ENCODE measurements at places on chromosomes 5 and 9.

GRCh38 chr9:18061856-18062255 lies 412.1 kb upstream of the ADAMTSL1 start:
- no peak for DNase-seq

GRCh38 chr9:105138306-105138801 lies 106.1 kb upstream of the SLC44A1 start:
- no peak for DNase-seq

GRCh38 chr5:140982083-140982716 lies 15.9 kb downstream of the PCDHAC2 start:
- DNase-seq: no peak

- peak; percentile 15 for DNase-seq
Observed at GRCh38 chr5:178223196-178223773, 9.3 kb downstream of the PHYKPL start.

DNA sequence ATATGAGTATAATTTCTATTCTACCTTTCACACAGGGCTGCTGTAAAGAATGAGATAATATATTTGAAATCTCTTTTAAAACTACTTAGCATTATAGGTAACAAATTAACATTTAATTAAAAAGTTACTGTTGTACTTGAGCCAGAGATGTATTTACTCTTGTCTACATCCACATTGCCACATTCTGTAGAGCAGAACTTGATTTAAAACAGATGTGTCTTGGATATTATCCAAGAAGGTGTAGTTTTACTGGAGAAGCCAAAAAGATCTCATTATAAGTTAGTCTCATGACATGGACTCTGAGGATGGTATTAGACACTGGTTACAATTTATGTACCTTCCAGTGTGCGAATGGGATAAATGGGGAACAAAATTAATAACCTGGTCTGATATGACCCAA lies 293.1 kb upstream of the CCNH start:
- DNase-seq: no peak

DNA sequence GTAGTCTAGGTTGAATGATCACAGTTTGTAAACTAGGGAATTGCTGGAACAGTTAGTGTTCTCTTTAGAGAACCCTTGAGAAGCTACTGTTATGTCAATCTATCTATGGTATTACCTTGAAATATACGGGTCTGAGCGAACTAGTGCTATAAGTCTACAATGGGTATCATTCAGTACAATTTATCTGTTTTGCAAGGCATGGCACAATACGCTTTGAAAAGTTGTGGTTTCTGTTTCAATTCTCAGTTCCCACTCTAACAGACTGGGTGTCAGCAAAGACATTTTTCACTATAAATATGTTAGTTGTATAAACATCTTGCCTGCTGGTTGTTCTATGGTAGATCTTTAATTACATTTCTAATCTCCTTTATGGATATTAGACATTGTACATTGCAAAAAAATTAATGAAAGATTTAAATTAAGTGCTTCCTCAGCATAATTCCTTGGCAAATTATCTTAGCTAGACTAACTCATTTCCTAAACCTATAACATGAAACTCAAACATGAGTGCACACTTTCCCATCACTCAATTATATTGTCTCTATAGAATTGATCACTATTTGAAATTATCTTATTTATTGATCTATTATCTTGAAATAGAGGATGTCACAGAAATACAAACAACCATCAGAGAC lies 24.9 kb upstream of the SLCO6A1 start:
- no peak for DNase-seq

DNA sequence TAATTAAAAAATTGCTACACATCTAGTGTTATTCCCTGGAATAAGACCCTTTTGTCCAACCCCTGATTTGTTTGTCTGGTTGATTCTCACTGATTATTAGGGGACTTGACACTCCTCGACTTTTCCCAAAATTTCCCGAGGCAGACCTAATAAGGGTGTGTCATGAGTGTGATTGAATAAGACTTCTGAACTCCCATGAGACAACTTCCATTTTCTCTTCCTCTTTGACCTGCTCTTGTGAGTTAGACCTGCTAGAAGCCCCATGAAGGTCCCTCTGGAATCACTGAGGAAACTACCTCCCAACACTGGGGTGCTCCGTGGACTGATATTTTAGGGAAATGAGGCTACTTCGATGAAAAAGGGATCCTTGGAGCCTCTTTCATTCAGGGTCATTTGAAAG lies 83.4 kb downstream of the MUSK start:
- no peak for DNase-seq

- DNase-seq: no peak
Observed at GRCh38 chr5:116437922-116438578, 136.6 kb downstream of the SEMA6A start.

GRCh38 chr5:141681695-141682641 lies at the start of gene ARAP3:
Gene ARAP3 (minus strand): TSS chr5:141682230. CDS start chr5:141680486, 1,744 bp downstream.
- no peak for DNase-seq

GRCh38 chr9:101832486-101832885 lies 94.0 kb upstream of the GRIN3A start:
- DNase-seq: no peak

DNA sequence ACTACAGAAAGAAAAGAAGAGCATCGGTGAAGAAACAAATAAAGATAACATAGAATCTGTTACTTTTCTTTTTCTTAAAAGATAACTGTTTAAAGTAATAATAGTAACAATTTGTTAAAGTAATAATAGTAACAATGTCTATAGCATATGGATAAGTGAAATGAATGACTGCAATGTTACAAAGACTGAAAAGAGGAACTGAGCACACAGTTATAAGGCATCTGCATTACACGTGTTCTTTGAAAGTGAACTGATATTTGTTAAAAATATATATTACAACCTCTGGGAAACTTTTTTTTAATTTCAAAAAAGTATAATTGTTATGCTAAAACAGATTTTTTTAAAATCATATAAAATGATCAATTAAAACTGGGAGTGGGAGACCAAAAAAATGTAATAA lies 88.4 kb upstream of the FST start:
- DNase-seq: no peak

GRCh38 chr5:73213566-73213998 lies 40.6 kb downstream of the TMEM174 start:
- no peak for DNase-seq

DNA sequence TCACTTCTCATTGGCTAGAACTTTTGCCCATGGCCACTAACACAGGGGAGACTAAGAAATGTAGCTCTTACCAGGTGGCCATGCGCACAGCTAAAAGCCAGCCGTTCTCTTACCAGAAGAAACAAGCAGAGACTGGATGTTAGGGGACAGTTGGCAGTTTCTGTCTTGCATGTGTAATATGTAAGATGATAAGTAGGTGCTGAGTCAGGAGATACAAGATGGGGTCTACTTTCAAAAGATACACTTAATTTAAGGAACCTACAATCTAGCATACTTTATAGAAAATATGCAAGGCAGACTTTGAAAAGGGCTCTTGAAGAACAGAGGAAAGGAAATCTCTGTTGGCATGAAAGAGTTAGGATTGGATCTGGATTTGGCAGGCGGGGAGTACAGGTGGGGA lies 244.5 kb downstream of the ZSWIM6 start:
- no peak for DNase-seq

- DNase-seq: no peak
Observed at GRCh38 chr5:89105836-89106235, 222.9 kb upstream of the MEF2C start.

DNA sequence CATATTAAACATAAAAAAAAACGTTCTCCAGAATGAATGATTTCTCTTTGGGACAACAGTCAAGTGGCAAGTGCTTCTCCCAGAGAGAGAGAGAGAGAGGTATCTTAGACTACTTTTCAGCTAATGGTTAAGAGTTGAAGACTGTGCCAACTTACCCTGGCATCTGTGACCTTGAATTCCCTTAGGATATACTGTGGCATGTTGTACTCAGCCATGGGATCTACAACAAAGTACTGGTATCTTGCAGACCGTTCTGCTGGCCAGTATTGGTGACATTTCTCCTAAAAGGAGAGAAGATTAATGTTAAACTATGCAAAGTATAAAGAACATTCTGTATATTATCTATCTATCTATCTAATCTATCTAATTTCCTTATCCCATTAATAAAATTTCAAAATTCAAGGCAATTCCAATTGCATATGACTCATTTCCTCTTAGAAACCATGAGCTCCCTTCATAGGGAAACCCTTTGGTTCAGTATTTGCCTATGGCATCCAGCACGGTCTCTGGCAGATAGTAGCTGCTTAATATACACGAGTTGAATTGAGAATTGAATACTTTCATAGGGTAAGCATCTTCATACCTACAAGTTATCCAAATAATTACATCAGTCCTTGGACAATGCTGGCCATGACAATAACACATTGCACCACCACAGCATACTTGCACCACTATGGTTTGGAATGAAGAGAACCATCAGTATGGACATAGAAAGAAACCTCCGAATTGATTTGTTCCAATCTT lies 539.4 kb upstream of the DMAC1 start:
- DNase-seq: no peak

- DNase-seq: no peak
Observed at GRCh38 chr5:122385808-122386207, 73.8 kb downstream of the SNCAIP start.

- peak; percentile 92 for DNase-seq
Observed at GRCh38 chr5:169945831-169946261, 34.4 kb downstream of the INSYN2B start.

GRCh38 chr5:10921160-10921559 lies 160.1 kb upstream of the DAP start:
- DNase-seq: no peak

GRCh38 chr5:168219515-168220410 lies 71.7 kb upstream of the WWC1 start:
- DNase-seq: no peak

GRCh38 chr9:15531380-15531779 lies 20.6 kb upstream of the PSIP1 start:
- DNase-seq: no peak

DNA sequence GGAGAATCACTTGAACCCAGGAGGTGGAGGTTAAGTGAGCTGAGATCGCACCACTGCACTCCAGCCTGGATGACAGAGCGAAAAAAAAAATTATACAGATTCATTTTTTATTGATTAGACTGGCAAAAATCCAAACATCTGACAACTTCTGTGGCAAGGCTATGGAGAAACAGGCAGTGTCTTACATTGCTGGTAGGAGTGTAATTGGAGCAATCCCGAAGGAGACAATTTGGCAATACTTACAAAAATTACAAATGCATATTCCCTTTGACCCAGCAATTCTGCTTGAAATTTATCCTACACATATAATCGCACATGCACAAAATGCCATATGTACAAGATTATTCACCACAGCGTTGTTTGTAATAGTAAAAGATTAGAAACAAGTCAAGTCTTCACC lies 86.8 kb downstream of the MAPKAP1 start:
- no peak for DNase-seq

GRCh38 chr9:27785714-27786100 lies 212.4 kb upstream of the C9orf72 start:
- DNase-seq: no peak

- no peak for DNase-seq
Observed at GRCh38 chr9:133227242-133227860, 18.3 kb upstream of the OBP2B start.

DNA sequence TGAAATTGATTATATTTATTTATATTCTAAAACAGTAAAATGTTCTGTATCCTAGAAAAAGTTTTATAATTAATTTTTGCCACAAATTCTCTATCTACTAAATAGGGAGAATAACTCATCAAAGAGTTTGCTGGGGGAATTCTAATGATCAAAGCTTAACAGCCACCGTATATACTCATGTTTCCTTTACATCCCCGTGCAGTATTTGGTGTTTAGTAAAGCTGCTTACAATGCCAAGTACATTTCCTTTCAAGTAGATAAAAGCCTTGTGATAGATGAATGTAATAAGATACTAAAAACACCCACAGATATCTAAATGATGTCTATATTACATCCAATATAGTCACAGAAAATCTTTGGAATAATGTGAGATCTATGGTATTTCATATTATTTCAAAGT lies 312.2 kb downstream of the HCN1 start:
- DNase-seq: no peak

GRCh38 chr9:32866273-32866672 lies 82.9 kb downstream of the TMEM215 start:
- peak; percentile 2 for DNase-seq

DNA sequence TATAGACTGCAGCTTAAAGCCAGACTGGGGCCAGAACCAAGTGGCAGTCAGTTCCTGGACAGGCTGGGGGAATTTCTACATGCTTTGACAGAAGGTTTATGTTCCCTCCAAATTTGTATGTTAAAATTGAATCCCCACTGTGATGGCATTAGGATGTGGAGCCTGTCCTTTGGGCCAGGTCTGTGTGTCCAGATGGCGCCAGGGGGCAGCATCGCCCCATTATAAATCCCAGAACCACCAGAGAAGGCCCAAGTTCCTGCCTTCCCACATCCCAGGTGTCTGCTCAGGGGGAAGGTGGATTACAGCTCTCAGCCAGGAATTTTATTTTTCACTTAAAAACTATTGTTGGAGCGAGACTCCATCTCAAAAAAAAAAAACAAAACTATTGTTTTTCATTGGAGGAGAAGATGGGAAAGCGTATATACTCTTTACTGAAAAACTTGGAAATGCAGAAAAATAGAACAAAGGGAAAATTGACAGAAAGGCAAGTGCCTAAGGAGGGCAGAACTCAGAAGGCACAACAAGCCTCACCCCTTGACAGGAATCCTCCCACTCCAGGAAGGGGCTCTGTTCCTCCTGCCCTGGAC lies 5.0 kb downstream of the IL3 start:
- DNase-seq: no peak

DNA sequence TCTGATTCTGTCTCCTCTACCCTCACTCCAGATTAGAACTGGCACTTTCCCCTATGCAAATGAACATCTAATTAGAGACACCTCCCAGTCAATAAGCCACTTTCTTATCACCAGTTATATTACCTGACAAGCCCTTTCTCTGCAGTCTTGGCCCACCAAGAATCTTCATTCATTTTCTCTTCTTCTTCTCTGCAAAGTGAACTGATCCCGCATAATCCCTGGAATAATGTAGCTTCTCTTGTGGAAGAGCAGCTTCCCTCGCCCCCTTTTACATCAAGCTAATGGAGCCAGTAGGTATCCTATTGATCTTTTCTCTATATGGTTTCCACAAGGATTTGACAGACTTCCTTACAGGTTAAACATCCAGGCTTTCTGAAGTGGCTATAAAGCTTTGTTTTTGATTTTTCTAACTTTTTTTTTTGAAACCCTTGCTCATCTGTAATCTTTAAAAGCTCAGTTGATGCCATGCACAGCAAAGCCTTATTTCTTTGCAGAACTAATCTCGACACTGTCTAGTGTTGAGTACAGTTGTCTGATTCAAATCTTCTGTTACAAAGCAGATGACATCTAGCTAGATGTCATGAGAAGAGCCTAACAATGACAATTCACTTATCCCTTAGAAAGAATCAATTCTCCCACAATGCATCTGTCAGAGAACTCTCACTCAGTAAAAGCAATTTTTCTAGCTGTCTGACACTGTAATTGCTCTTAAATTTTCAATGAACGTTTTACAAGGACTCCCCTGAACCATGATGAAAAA lies 281.4 kb downstream of the ISL1 start:
- no peak for DNase-seq

All from posterior cingulate gyrus (tissue), 11 donors.